ENCODE measurements at places on chromosomes 5 and 9. TPM values are rescaled to one million over a fixed set of nuclear protein-coding genes. Genes with fewer than 3 reads are reported as not detected.

- DNase-seq: no peak
These were observed 51.9 kb upstream of the ENTREP1 start for GRCh38 chr9:69273161-69273560.

DNA sequence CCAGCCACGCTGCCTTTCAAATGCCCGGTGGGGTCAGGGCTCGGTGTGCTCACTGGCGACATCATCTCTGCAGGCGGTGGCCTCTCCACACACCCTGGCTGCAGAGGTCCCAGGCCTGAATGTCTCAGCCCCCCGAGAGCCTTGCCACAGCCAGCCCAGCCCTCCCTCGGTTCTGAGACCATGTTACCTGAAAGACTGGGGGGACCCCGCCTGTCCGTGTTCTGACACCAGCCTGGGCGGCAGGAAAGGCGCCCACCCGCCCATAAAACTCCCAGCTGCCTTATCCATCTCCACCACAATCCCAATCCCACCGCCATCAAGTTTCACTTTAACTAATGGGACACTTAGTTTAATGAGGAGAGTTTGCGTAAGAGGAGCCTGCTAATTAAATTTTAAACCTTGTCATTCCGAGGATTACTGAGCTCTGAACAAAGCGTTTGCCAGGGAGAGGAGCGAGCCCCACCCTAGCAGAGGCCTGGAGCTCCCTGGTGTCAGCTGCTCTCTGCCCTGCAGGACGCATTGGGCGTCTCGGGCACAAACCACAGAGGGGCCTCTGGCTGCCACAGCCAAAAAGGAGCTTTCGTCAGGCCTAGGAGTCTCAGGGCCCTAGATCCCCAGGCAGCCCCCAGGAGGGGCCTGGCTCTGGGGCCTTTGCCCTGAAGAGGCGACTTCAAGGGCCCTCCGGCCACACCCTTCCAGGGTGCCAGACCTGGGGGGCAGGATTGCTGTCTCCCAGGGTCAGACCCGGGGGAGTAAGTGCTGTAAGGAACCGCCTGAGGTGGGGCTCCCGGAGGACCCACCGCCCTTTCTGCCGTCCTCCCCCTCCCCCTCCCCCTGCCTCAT, 15.3 kb downstream of the LHX3 start:
- no peak for DNase-seq

DNA sequence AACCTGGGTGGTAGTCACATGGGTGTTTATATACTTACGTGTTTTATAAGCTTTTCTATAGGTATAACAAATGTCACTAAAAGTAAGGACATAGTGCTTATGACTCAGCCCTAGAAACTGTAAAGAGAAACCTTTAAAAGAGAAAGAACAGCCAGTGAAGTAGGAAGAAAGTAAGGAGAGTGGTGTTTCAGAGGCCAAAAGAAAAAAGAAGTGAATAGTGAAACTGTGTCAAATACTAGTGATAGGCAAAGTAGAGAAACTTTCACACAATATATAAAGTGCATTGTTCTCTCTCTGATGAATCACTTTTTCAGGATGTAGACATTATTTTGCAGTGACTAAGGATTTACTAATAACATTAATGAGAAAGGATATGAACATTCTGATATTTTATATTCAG, 74.2 kb upstream of the SUSD1 start:
- DNase-seq: no peak

DNA sequence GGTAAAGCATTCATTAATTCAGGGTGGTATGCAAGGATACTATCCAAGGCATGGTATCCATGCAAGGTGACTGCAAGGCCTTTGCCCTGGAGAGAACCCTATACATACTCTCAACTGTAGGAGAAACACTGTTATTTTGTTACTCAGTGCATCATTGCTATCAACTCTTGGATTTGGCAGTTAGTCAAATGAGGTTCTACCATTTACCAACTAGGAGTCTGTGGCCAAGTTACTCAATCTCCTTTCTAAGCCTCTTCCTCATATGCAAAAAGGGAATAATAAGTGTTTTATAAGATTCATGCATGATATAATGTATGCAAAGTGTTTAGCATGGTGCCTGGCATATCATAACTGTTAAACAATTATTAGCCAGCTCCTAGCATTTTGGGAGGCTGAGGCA, 4.0 kb downstream of the PCDHGC3 start:
- no peak for DNase-seq

- DNase-seq: peak; percentile 23
These were observed 146.4 kb downstream of the HACD4 start for GRCh38 chr9:20884985-20885593.

DNA sequence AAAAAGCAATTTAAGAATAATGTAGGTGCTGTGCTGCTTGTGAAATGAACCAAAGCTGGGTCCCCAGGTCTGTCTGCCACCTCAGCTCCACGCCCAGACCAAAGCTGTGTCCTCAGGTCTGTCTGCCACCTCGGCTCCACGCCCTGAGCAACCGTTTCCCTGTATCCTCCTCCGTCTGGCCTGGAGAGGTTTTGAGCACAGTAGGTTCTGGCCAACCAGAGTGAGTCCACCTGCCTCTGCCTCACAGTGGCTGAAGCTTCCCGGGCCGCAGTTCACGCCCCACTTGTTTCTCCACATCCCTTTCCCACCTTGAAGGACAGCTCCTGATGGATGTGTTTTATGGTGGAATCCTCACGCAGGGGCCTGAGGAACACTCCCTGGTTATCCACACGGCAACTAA, 120.5 kb downstream of the ADAMTS2 start:
- DNase-seq: no peak

- DNase-seq: no peak
These were observed 102.5 kb upstream of the IFNK start for GRCh38 chr9:27421577-27421976.

DNA sequence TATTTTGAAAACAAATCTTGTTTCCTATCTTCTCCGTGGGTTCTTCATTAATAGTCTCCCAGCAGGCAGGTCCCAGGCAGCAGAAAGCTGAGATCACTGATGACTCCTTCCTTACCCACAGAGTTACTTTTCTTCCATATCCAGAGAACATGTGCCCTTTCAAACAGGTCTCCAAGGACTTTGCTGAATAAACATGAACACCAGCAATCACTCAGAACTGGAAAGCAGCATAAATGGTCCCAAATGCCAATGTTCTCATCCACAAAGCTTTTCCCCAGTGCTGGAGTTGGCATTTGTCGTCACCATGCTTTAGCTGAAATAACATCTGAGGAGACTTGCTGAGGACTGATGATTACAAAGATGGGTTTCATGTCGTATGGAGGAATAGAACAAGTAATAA, 134.0 kb downstream of the YIPF5 start:
- no peak for DNase-seq

ADAMTS19 gene
- total RNA-seq: not detected
